Hepatic stellate cell (primary cell): ENCODE measurements at places on chromosomes 12 and 14.
A peak's percentile ranks its signal among the peaks of the same experiment; 100 is the strongest.

GRCh38 chr12:26157001-26157400 is 32.2 kb upstream of the BHLHE41 start:
- DNase-seq = no peak

DNA sequence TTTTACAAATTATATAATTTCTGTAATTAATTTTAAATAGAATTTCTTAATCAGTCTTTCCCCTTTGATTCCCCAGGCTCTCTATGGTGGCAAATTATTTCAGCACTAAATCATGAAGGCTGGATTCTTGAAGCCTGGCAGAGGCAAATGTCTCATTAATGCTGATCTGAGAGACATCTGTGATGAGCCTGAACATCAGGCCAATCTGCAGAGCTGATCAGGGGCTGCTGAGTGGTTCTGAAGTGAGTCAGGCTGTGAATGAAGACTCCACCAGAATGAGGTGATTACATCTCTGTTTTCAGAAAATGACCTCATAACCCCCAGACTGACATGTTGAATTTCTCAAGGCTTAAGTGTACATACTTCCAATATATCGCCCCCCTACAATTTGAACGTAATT is 124.2 kb upstream of the MIS18BP1 start:
- DNase-seq = no peak

DNA sequence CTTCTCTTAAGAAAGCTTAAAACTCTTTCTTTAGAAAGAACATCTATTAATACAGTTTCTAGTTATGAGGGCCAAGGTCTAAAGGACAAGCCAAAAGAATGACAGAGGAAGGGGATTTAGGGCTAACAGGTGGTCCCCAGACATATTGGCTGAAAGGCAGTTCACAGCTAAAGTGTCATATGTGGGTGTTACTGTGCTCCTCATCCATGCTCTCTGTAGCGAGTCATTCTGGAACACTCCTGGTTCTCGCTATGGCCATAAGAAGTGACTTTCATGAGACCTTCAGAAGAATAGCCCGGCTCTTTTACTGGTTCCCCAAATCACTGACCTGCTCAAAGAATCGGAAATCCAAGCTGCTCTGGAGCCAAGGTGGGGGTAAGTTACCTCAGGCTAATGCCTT is 55.0 kb downstream of the TBK1 start:
- DNase-seq = no peak

DNA sequence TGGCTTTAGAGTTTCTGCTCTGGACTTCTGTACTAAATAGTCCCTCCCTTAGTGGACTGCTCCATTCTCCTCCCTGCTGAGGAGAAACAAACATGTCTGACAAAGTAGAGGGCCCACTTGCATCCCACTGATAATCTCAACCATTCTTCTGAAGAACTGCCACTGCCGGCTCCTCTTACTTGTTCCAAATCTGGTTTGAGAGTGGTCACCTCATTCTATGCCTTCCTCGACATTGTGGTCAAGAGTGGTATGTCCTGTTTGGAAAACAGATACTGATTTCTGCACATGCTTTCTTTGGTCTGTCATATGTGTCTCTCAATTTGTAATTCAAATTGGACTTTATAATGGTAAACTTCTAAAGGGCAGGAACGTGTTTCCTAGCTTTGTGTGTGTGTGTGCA is 36.3 kb upstream of the PLEKHA5 start:
- DNase-seq = peak; percentile 53

GRCh38 chr14:89920056-89920455 is 34.5 kb downstream of the EFCAB11 start:
- no peak for DNase-seq

GRCh38 chr14:101078892-101079221 is 175.3 kb upstream of the RTL1 start:
- no peak for DNase-seq

- peak; percentile 92 for DNase-seq
Measured at GRCh38 chr14:68687746-68688145, 105.1 kb downstream of the ZFP36L1 start.

DNA sequence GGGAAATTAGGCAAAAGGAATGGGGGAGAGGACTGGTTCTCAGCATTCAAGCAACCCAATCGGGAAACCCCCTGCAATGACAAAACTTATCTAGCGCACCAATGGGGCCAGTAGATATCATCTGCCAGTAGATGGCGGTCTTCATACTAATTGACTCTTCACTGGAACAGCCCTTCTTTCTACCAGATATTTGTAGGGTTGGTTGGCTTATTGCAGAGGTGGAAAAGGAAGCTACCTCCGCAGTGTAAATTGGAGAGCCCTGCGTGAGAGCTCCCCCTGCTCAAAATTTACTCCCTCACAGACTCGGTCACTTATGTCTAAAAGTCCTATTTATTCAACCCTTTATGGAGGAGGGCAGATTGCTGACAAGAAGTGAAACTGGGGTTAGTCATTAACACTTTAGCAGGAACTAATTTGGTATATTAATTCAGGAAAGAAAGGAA is 166.1 kb upstream of the CCND2 start:
- DNase-seq = peak; percentile 39

GRCh38 chr12:29152223-29152868 is 3.3 kb downstream of the FAR2 start:
- no peak for DNase-seq

GRCh38 chr12:42933461-42934081 is 344.0 kb upstream of the PRICKLE1 start:
- no peak for DNase-seq

DNA sequence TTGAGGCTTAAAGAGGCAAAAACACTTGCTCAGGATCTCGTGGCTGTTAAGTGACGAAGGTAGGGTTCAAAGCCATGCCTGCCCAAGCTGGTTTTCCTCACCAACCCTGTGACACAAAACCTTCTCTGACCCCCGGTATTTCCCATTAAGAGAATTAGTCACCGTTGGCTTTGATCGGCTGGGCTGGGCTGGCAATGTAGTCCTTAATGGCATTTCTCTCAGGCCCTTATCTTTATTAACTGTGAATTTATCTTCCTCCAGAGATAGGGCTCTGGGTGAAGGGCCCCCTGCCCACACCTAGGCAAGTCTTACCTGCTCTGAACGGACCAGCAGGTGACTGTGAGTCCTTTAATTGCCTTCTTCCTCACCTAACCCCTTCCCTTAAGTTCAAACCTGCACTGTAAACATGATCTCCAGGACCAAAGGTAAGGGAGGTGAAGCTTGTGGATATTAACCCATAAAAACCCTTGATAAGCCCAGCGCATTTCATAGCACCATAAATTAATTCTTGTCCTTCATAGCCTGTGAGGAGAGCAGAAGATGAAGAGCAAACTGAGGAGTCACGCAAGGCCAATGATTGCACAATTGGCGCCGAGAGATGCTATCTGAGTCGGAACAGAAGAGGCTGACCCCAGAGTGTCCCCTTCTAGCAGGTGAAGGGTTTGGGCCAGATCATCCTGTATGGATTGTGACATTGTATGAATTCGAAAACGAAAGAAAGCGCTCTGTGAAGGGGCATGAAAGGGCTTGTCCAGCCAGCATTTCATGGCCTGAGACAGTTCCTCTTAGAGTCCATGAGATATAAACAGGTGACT is 790.8 kb upstream of the TBX3 start:
- no peak for DNase-seq
